ENCODE measurements at places on chromosomes 3 and 15.

GRCh38 chr3:89264037-89264560 lies 156.7 kb downstream of the EPHA3 start:
- DNase-seq, result no peak

GRCh38 chr3:14266361-14266760 lies 87.7 kb downstream of the LSM3 start:
- no peak for DNase-seq

DNA sequence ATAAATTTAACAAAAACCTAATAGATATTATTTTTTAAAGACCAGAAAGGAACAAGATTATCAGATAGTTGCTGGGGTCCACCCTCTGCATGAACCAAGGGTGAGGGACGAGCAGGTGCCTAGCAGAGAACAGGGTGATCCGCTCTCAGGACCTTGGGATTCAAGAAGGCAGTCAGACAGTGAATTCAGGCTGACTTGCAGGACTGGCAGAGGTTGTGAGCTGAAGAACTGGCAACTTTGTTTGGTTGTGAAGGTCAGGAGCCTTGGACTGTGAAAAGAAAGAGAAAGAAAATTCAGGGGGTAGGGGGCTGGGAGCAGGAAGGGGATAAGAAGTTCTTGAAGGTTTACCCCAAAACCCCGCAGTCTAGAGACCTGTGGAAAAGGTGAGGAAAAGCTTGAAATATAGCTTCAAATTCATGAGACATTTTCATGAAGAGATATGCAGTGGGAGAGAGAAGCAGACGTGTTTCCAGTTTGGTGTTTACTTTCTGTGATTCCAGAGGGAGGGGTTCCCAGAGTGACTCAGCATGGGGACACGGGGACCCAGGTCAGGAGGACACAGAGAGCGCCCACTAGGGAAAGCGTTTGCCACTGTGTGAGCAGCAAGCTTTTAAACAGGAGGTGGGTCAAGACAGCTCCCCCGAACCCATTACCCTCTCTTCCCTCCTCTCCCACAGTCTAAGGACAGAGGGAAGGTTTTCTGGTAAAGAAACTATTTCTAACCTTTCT lies 217.2 kb upstream of the UMPS start:
- DNase-seq, result no peak

GRCh38 chr3:99246010-99246654 lies 344.6 kb upstream of the DCBLD2 start:
- no peak for DNase-seq

DNA sequence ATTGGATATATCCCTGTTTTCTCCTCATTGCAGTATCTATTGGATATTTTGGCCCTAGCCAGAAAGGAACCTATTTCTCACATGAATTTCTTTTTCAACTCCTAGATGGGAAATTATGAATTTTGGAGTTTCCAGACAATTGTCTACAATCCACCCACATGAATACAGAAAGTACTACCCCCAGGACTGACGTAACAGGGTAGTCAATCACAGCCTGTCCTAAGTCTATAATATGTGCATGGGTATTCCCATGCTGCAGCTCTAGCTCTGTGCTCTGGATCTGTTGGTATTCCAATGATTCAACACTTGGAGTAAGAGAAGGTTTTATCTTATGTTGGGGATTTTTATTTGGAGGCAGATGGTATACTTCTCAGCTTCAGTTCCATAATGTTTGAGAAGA lies 393.1 kb upstream of the ARRDC4 start:
- DNase-seq, result no peak

Data from NCI-H510A (cell line).